OCI-LY7 (cell line): ENCODE measurements at places on chromosomes 6 and 20.
A peak's percentile ranks its signal among the peaks of the same experiment; 100 is the strongest.

DNA sequence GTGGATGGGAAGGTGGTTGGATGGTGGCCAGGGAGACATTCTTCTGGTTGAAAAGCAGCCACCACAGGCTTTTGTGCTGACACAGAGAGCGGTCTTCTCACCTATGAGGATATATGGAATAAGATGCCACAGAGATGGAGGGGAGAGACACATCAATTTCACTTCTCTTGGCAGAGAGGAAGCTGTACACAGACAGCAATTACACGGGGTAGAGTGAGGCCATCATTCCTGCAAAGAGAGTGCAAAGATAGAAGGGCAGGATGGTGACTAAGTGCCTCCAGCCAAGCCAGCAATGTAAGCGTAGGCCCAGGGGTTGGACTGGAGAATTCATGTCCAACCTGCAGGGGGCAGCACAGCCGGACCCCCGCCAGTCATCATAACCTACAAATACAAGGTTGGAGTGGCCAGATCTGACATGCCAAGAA, 56.4 kb downstream of the NRN1 start:
- DNase-seq, result peak; percentile 44

DNA sequence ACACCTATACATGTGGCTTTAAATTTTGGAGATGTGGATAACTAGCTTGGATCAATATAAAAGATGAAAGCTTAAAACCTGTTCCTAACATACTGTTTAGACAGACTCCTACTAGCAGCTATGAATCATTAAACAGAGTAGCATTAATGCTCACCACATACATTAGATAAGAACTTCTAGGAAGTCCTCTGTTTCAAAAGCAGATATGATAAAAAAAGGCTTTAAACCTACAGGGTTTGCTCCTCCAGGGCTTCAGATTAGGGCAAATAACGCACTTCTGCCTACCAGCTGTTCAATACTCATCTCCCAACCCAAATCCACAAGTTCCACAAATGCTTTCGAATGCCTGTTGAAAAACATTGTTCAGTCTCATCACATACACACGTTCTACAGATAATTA, 1.5 kb downstream of the REPS1 start:
- no peak for DNase-seq

GRCh38 chr6:17580518-17581048, 19.5 kb upstream of the FAM8A1 start:
- DNase-seq, result no peak

DNA sequence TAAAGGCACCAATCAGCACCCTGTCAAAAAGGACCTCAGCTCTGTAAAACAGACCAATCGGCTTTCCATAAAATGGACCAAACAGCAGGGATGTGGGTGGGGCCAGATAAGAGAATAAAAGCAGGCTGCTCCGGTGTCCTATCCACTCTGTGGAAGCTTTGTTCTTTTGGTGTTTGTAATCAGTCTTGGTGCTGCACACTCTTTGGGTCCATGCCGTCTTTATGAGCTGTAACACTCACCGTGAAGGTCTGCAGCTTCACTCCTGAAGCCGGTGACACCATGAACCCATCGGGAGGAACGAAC, 7.3 kb upstream of the PXDC1 start:
- DNase-seq, result no peak

DNA sequence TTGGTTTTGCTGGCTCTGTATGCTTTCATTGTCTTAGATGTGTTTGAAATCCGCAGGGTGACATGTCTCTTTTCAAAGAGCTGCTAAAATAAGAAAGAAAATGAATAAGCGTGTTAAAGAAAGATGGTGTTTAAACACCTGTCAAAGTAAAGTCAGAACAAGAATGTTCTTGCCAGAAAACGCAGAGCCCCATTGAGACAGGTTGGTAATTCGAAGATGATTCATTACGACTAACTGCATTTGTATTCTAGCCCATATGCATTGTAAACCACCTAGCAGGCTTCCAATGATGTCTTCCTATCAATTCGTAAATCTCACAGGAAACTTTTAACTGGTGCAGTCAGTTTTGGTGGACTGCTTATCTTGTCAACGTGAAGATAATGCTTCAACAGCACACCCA, 16.8 kb downstream of the PHACTR2 start:
- no peak for DNase-seq

GRCh38 chr6:33992191-33992590, 153.7 kb downstream of the GRM4 start:
- DNase-seq, result no peak
